ENCODE measurements at places on chromosomes 6 and 20.

GRCh38 chr20:22924949-22925612, 110.0 kb upstream of the SSTR4 start:
- no peak for DNase-seq

DNA sequence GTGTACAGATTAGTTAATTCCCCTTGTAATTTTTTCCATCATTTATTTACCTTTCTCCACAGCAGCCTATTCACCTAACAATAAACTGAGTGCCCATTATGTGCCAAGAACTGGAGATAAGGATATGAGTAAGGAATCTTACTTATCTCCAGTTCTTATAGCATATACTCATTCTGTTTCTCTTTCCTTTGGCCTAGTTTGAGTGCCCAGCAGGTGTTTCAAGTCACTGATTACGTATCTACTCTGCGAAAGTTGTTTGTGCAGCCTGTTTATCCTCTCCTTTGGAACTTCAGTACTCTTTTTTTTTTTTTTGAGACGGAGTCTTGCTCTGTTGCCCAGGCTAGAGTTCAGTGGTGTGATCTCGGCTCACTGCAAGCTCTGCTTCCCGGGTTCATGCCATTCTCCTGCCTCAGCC, 17.3 kb upstream of the POU5F1 start:
- no peak for DNase-seq

- DNase-seq, result no peak
Measured at GRCh38 chr6:163691049-163691448, 276.5 kb downstream of the QKI start.

GRCh38 chr6:193180-193579, 99.1 kb upstream of the DUSP22 start:
- DNase-seq, result no peak

DNA sequence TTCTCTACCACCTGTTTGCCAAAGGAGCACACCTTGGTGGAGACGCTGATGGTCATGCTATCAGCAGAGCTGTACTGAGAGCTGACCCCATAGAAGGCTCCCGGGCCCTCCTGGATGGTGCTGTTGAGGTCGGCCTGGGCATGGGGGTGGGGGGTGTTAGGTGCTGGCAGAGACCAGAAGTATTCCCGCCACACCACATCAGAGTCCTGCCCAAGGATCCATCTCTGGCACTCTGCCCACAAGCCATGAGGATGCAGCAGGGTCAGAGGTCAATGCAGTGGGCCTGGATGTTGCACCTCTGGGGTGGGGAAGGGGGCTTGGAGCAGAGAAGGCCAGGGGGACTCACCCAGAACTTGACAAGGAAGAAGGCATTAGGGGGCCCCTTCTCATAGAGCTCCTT, 7.4 kb downstream of the RPL10A start:
- no peak for DNase-seq

DNA sequence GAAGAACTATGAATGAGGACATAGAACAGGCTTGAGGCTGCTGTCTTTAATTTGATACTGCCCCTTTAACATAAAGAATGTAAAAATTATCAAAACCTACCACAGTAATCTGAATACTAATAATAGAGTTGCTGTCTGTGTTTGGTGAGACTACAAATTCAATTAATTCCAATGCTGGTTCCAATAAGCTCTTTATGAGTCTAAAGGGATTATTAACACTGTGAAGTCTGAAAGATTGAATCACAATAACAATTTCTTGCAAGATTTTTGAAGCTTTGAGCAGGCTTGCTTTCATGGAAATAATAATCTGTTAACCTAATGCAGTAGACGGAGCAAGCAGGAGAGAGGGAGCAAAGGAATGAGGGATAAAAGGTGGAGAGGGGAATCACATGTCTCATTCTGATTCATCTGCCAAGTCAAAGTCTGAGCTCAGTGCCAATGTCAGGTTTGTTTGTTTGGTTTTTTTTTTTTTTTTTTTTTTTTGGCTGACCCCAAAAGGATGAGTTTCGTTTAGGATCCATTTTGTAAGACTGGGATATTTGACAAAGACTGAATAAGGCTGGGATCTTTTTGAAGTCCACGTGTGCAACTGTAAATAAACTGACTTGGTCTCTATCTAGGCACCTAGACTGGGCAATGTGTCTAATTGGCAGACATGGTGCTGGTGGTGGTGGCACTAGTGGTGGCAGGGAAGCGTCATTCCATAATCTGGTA, 211.6 kb downstream of the RNF144B start:
- no peak for DNase-seq

DNA sequence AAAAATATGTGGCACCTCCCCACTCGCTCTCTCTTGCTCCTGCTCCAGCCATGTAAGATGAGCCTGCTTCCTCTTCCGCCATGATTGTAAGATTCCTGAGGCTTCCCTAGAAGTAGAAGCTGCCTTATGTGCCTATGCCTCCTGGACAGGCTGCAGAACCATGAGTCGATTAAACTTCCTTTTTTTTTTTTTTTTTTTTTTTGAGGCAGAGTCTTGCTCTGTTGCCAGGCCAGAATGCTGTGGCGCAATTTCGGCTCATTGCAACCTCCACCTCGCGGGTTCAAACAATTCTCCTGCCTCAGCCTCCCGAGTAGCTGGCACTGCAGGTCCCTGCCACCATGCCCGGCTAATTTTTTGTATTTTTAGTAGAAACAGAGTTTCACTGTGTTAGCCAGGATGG, 112.5 kb downstream of the FAM217A start:
- DNase-seq, result no peak

DNA sequence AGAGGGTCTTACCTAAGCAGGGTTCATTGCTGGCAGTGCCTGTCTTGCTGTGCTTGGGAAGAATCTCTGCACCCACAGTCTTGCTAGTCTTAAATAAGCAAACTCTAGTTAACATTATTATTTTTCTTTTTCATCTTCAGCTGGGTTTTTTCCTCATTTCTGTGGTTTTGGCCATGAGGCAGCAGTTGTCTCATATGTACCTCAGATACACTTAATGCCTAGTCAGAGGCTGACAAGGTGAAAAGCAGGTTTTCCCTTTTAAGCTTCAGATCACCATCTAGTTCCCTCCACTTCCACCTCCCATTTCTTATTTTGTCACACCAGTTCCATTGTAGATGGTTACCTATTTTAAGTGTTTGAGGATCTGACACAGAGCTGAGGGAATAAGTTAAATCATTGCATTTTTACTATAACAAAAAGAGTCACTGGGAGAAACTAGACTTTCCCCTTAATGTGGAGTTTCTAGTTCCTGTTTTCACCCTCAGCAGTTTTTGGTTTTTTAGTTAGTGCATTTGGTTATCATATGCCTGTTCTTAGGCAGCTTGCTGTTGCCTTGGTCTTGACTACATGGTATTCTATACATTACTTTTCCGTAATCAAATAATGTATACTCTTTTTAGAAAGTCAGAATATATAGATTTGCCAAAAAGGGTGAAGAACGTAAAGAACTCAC, 46.0 kb downstream of the AFDN start:
- DNase-seq, result no peak

DNA sequence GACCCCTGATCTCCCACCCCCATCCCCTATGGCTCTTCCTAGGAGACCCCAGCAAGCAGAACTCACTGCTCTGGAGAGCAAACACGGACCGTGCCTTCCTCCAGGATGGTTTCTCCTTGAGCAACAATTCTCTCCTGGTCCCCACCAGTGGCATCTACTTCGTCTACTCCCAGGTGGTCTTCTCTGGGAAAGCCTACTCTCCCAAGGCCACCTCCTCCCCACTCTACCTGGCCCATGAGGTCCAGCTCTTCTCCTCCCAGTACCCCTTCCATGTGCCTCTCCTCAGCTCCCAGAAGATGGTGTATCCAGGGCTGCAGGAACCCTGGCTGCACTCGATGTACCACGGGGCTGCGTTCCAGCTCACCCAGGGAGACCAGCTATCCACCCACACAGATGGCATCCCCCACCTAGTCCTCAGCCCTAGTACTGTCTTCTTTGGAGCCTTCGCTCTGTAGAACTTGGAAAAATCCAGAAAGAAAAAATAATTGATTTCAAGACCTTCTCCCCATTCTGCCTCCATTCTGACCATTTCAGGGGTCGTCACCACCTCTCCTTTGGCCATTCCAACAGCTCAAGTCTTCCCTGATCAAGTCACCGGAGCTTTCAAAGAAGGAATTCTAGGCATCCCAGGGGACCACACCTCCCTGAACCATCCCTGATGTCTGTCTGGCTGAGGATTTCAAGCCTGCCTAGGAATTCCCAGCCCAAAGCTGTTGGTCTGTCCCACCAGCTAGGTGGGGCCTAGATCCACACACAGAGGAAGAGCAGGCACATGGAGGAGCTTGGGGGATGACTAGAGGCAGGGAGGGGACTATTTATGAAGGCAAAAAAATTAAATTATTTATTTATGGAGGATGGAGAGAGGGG, 1.4 kb downstream of the LTA start:
- no peak for DNase-seq

- DNase-seq, result no peak
Measured at GRCh38 chr6:26472549-26473290, 15.0 kb downstream of the BTN2A1 start.

DNA sequence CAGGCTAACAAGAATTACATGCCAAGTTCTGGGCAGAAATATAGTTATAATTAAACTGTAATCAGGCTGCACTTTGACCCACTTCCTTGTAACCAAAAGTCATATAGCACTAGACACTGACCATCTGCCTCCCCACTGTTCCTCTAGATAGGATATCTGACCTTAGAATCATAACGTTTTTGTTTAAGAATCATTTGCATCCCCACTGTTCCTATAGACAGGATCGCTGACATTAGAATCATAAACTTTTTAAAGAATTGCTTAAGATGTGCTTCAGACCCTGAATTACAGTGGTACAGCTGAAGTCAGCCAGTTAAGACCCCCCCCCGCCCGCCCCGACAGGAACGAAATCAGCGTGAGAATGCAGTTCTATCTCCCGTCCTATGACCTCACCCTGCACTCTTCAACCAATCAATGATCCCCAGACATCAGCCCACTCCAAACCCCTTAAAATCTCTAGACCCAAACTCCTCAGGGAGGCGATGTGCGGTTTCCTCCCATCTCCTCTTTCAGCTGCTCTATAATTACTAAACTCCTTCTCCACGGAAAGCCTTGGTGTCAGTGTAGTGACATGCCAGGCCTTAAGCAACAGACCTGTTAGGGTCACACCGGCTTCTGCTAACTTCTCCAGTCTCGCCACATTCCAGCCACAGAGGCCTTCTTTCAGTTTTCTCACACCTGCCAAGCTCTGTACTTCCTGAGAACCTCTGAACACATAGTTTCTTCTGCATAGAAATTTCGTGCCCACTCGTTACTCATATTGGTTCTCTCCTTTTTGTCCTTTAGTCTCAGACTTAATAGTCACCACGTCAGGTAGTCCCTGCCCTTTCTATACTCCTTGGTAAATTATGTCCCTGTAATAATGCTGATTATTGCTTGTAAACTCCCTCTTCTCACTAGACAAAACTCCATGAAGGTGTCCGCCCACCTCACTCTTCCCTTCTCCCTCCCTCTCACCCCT, 93.5 kb downstream of the DTNBP1 start:
- no peak for DNase-seq

DNA sequence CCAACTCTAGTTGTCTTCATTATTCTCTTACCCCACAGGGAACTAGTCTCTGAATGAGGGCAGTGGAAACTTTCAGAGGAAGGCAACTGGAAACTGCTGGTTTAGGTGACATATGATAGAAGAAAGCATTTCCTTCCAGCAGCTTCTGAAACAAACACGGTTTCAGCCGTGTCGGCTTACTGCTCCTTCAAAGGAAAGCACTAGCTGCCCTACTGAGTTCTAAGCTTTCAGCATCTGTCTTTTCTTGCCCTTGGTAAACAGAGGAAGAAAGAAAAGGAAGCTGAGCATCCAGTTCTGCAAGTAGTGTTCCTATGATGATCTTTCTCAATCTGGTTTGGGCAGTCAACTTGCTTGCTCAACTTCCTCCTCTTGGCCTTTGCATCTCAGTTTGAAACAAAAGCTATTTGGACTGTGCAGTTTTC, 117.5 kb upstream of the CEP85L start:
- no peak for DNase-seq

DNA sequence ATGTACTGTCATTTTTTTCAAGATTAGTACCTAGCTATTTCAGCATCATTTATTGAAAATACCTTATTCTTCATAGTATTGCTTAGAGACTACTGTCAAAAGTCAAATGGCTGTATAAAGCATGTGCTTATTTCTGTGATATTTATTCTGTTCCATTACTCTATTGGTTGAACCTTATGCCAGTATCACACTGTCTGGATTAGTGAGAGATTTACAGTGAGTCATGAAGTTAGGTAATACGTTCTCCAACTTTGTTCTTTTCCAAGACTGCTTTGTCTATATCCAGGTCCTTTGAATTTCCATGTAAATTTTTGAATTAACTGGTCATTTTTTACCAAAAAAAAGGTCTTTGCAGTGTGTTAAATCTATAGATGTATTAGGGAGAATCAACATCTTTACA, 18.6 kb upstream of the RNF217 start:
- DNase-seq, result no peak

DNA sequence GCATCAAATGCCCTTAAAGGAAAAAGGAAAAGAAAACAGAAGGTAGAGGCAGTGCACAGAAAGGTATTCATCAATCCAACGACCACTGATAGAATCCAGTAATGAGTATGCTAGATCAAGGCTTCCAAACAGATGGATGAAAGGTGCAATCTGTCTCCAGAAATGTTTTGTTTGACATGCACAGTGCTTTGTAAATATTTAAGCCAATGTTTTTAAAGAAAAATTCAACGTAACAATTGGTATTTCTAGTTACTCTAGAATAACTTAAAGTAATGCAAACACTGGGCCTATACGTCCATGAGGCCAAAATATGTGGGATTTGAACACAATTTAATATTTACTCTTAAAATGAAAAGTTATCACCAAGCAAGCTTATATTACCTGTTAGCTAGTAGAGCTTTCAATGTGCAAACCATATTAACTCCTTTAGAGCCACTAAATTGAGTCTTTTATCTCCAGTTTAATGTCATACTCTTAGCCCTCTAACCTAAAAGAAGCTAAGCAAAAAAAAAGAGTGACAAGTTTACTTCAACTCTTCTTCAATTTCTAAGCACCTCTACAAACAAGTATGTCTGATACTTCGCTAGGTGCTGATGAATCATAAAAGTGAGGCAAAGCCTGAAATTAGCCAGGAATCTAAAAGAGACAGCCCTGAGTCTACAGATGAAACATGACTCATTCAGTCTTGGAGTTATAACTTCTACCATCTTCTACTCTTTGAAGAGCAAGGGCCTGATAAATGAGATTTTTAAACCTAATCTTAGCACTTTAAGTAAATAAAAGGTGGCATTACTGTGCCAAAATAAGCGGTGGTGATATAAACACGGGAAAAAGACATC, 169.8 kb downstream of the PTPRK start:
- DNase-seq, result no peak

GRCh38 chr6:29845405-29846006, 17.9 kb downstream of the HLA-G start:
- DNase-seq, result peak; percentile 60

Measured in stimulated activated CD8-positive, alpha-beta memory T cell treated with anti-CD3 and anti-CD28 coated beads, Interleukin-7, amount 100 ng/mL, for 4 hours (primary cell).